Activated T-helper 2 cell treated with anti-CD3 and anti-CD28 coated beads, Interferon-gamma antibody, Interleukin-2, Interleukin-4, amounts not matched to agents 10 μg/mL and 5 μg/mL and 100 μg/mL, durations not matched to agents 14 hours and 24 hours and 36 hours (primary cell): ENCODE measurements at places on chromosomes 7 and 10.

DNA sequence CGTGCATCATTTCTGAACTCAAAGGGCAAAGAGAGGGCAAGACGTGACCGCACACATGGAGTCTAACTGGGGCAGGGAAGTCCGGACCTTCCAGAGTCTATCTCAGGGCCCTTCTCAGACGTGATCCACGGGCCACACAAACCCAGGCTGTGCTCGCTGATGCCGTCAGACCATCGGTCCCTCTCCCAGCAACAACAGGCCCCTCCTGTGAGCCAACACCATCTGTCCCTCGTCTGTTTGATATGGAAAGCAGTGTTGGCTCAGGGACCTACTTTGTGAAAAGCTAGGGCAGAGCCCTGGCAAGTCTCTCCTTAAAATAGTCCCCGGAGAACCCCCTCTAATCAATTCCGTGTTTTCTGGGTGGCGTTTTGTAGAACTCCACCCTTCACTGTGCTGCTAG lies 208.8 kb downstream of the TCERG1L start:
- no peak for DNase-seq
- H3K4me1 ChIP-seq: no peaks in the 10 kb centered on the region
- no peak overlapping the region for H3K4me3 ChIP-seq
- no peak overlapping the region for H3K27ac ChIP-seq

DNA sequence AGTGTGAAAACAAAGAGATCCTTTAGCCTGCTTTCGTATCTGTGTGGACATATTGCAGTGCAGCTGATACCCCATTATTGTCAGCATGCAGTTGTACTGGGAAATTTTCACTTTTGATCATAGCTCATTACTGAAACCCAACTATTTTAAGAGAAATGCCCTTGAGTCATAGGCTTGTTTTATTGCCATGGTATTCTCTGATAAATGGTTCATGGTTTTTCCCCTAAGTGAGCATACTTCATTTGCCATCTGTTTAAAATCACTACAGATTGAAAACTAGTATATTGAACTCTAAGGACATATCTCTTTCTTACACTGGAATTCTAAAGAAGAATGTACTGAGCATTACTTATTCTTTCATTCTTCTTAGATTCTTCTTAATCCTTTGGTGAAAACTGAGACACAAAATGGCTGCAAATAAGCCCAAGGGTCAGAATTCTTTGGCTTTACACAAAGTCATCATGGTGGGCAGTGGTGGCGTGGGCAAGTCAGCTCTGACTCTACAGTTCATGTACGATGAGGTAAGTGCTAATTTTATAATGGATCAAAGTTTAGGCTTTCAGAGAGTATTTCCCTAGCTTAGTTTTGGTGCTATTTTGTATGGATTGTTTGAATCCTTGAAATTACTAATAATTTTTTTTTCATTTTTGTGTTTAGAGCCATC lies 63.0 kb downstream of the RALA start:
- H3K36me3 ChIP-seq: peaks cover 20% of the 10 kb centered on the region
- H3K27ac ChIP-seq: no peak overlapping the region
- no peaks in the 10 kb centered on the region for H3K27me3 ChIP-seq
- peaks cover 5% of the 10 kb centered on the region for H3K4me1 ChIP-seq
- no peak for DNase-seq
- no peak overlapping the region for H3K4me3 ChIP-seq

GRCh38 chr7:138396251-138397070 lies 63.6 kb upstream of the TRIM24 start:
- H3K27me3 ChIP-seq: no peaks in the 10 kb centered on the region
- H3K4me1 ChIP-seq: no peaks in the 10 kb centered on the region
- no peak for DNase-seq
- no peaks in the 10 kb centered on the region for H3K36me3 ChIP-seq
- H3K4me3 ChIP-seq: no peak overlapping the region

DNA sequence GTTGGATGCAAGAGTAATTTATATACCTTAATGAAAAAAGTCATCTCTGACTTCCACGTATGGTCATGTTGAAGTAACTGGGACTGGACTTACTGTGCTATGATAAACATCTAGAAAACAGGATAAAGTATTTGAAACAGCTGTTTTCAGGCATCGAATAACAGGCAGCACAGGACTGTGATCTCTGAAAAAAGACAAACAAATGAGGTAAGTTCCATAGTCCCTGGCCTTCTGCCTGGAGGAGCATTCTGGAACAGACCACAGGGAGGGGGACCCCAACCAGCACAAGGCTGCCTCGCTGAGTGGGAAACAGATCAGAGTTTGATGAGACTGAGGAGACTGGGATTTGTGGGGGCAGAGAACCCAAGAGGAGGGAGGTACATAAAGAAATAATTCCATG lies 89.1 kb upstream of the HABP2 start:
- H3K4me3 ChIP-seq: no peak overlapping the region
- H3K4me1 ChIP-seq: no peaks in the 10 kb centered on the region
- H3K27ac ChIP-seq: no peak overlapping the region
- DNase-seq: no peak

DNA sequence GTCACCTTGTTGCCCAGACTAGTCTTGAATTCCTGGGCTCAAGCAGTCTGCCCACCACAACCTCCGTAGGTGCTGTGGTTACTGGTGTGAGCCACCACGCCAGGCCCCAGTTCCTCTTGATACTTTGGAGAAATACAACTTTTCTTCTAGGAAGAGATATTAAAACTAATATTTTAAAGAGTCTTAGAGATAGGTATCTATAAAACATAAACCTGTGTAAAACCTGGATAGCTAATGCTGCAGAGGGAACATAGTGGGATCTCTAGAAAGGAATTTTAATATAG lies 4.8 kb upstream of the GDI2 start:
- DNase-seq: no peak
- H3K27me3 ChIP-seq: no peaks in the 10 kb centered on the region
- H3K4me3 ChIP-seq: no peak overlapping the region
- peaks cover 40% of the 10 kb centered on the region for H3K4me1 ChIP-seq
- peaks cover 8% of the 10 kb centered on the region for H3K36me3 ChIP-seq

DNA sequence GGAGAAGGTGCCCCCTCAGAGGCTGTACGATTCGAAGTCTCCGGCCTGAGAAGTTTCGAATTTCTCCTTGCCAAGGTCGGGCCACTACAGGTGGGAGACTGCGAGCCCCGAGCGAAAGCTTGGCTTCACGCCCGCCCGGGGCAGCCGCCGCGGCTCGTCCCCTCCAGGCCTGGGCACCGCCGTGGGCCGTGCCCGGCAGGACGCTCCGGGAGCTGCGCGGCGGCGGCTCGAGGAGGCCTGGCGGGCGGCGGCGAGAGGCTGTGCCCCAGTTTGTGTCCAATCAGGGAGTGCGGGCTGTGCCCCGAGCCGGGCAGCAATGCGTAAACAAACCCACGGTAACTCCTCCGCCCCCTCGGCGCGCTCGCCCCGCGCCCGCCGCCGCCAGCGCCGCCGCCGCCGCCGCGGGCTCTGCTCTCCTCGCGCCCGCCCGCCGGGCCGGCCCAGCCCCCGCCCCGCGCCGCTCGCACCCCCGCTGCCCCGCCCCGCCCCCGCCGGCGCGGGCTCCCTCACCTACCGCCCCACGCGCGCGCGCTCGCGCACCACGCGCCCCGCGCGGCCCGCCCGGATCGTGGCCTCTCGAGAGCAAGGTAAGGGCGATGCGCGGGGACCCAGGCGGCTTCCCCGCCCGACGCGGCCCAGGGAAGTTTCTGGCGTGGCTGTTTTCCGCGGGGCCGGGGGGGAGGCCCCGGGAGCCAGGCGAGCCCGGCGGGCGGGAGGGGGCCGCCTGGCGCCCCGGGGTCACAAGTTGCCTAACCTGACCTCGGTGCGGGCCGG lies 57.8 kb upstream of the PCGF5 start:
- DNase-seq: peak; percentile 64
- H3K4me1 ChIP-seq: peaks cover 36% of the 10 kb centered on the region
- peak overlapping the region; percentile 86 for H3K27ac ChIP-seq
- no peaks in the 10 kb centered on the region for H3K27me3 ChIP-seq
- peaks cover 3% of the 10 kb centered on the region for H3K36me3 ChIP-seq

GRCh38 chr7:67823345-67823744 lies 826.7 kb downstream of the TYW1 start:
- no peak overlapping the region for H3K4me3 ChIP-seq
- H3K27ac ChIP-seq: no peak overlapping the region
- DNase-seq: no peak

- no peaks in the 10 kb centered on the region for H3K36me3 ChIP-seq
- H3K4me3 ChIP-seq: no peak overlapping the region
- H3K27me3 ChIP-seq: no peaks in the 10 kb centered on the region
- no peak for DNase-seq
- H3K4me1 ChIP-seq: no peaks in the 10 kb centered on the region
- no peak overlapping the region for H3K27ac ChIP-seq
Observed at GRCh38 chr7:145347271-145347670, 511.4 kb upstream of the TPK1 start.

GRCh38 chr7:155466814-155467733 lies 9.1 kb downstream of the EN2 start:
- no peak overlapping the region for H3K4me3 ChIP-seq
- DNase-seq: peak; percentile 38
- no peaks in the 10 kb centered on the region for H3K36me3 ChIP-seq
- no peak overlapping the region for H3K27ac ChIP-seq
- H3K4me1 ChIP-seq: peaks cover 3% of the 10 kb centered on the region

DNA sequence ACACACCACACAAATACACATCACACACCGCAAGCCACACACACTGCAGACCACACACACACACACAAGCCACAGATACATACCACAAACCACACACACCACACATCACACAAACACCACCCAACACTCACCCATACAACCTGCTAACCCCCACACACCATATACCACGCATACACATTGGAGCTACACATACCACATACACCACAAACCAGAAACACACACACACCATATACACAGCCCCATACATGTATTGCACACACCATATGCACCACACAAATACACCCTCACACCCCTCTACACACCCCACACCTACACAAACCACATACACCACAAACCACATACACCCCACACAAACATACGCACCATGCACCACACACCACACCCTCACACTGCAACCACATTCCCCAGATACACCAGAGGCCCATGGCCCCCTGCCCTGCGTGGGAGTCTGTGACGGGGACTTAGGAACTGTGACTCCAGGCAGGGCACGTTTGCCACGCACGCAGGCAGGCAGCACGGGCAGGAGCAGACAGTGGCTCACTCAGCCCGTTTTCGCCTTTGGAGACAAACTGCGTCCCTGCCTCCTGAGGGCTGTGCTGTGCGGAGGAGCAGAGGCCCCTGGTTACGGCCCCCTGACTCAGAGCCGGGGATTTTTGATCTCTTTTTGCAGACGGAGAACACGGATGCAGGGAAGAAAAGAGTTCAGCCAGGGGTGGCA lies 52.6 kb downstream of the TMEM209 start:
- no peak overlapping the region for H3K27ac ChIP-seq
- no peak overlapping the region for H3K4me3 ChIP-seq
- H3K27me3 ChIP-seq: peaks cover 21% of the 10 kb centered on the region
- no peak for DNase-seq

DNA sequence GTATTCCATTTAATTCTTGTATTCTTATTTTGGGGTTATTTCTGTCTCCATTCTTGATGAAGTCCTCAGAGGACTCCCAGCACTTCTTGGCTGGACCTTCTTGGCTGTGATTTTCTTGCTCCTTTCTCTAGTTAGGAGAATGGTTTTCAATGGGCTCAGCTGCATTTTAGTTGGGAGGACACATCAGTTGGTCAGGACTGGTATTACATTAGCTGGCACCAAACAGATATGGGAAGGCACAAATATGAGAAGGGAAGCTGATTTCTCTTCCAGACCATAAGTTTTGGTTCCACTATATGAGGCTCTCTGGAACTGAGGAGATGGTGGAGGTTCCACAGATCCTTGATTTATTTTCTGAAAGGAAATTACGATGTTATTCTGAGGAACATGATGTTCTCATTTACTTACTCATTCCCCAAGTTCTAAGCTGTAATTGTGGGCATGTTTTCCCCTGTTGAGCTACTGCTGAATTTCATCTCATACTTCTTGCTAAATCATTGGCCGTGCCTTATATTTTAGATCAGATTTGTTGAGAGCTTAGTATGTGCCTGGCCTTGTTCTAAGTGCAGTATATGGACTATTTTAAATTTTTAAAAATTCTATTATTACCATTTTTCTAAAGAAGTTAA lies 261.0 kb downstream of the THSD7A start:
- no peak overlapping the region for H3K4me3 ChIP-seq
- no peaks in the 10 kb centered on the region for H3K27me3 ChIP-seq
- H3K27ac ChIP-seq: no peak overlapping the region
- H3K36me3 ChIP-seq: no peaks in the 10 kb centered on the region
- H3K4me1 ChIP-seq: no peaks in the 10 kb centered on the region
- no peak for DNase-seq

- no peaks in the 10 kb centered on the region for H3K4me1 ChIP-seq
- H3K4me3 ChIP-seq: no peak overlapping the region
- peaks cover 36% of the 10 kb centered on the region for H3K27me3 ChIP-seq
- H3K36me3 ChIP-seq: no peaks in the 10 kb centered on the region
Observed at GRCh38 chr7:37510043-37510634, 61.5 kb upstream of the ELMO1 start.

DNA sequence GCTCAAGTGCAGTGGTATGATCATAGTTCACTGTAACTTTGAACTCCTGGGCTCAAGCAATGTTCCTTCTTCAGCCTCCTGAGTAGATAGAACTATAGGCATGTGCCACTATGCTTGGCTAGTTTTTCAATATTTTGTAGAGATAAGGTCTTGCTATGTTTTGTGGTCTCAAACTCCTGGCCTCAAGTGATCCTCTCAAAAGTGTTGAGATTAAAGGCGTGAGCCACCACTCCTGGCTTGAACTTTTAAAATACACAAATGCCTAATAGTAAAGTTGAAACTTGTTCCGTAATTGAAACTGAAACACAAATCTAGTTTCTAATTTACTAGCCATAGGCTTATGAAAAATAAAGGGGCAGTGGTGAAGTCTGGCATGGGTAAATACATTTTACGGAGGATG lies 65.7 kb downstream of the AP3M1 start:
- H3K27ac ChIP-seq: peak overlapping the region; percentile 19
- peaks cover 33% of the 10 kb centered on the region for H3K36me3 ChIP-seq
- DNase-seq: no peak
- no peak overlapping the region for H3K4me3 ChIP-seq
- no peaks in the 10 kb centered on the region for H3K27me3 ChIP-seq

DNA sequence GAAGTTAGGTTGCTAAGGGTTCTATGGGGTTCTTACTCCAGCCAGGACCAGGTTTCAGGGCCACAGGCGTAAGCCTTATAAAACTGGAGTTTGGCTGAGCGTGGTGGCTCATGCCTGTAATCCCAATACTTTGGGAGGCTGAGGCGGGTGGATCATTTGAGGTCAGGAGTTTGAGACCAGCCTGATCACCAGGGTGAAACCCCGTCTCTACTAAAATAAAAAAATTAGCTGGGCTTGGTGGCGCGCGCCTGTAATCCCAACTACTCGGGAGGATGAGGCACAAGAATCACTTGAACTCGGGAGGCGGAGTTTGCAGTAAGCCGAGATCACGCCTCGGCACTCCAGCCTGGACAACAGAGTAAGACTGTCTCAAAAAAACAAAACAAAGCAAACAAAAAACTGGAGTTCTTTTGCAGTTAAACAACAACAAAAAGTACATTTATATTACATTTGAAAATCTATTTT lies 347 bp upstream of the RRP12 start:
- peak overlapping the region; percentile 89 for H3K27ac ChIP-seq
- peaks cover 14% of the 10 kb centered on the region for H3K36me3 ChIP-seq
- no peaks in the 10 kb centered on the region for H3K27me3 ChIP-seq
- DNase-seq: no peak
- H3K4me1 ChIP-seq: peaks cover 11% of the 10 kb centered on the region

GRCh38 chr10:19640566-19641263 lies 175.5 kb upstream of the PLXDC2 start:
- no peak overlapping the region for H3K27ac ChIP-seq
- no peak overlapping the region for H3K4me3 ChIP-seq
- no peaks in the 10 kb centered on the region for H3K36me3 ChIP-seq
